ENCODE measurements at places on chromosomes 5 and 9.
A peak's percentile ranks its signal among the peaks of the same experiment; 100 is the strongest.

- no peak overlapping the region for H3K4me3 ChIP-seq
- no peaks in the 10 kb centered on the region for H3K27me3 ChIP-seq
- H3K36me3 ChIP-seq, result no peaks in the 10 kb centered on the region
- H3K4me1 ChIP-seq, result no peaks in the 10 kb centered on the region
- H3K27ac ChIP-seq, result no peak overlapping the region
- DNase-seq, result no peak
Measured at GRCh38 chr5:170151097-170151831, 45.6 kb downstream of the FOXI1 start.

DNA sequence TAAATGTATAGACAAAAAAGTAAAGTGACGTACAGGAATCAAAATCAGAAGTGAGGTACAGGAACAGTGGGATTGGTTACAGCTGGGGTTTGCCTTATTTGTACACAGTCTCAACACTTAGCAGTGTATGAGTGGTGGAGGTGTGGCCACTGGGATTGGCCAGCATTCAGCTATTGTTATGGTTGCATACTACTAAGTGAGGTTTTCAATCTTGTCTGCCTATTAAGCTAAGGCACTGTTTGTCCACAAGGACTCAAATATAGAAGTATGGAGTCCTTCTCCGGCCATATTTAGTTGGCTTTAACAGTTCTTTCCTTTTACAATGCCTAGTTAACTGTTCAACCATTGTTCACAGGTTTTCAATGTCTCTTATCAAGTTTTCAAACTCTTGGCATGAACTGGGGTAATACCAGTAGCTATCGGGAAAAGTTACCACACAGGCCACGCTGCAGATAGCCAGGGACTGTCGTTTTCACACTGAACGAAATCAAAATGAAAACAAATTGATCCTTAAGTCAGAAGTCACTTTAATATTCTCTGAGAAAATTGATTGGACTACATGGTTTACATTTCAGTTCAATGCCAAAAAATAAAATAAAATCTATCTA is 176.0 kb upstream of the FREM1 start:
- H3K4me3 ChIP-seq, result no peak overlapping the region
- H3K27ac ChIP-seq, result no peak overlapping the region
- DNase-seq, result no peak
- no peaks in the 10 kb centered on the region for H3K36me3 ChIP-seq
- H3K4me1 ChIP-seq, result no peaks in the 10 kb centered on the region

GRCh38 chr9:109286981-109287380 is 33.9 kb downstream of the EPB41L4B start:
- no peak overlapping the region for H3K4me3 ChIP-seq
- DNase-seq, result no peak
- no peaks in the 10 kb centered on the region for H3K4me1 ChIP-seq
- H3K27me3 ChIP-seq, result peaks cover 10% of the 10 kb centered on the region
- H3K36me3 ChIP-seq, result no peaks in the 10 kb centered on the region

DNA sequence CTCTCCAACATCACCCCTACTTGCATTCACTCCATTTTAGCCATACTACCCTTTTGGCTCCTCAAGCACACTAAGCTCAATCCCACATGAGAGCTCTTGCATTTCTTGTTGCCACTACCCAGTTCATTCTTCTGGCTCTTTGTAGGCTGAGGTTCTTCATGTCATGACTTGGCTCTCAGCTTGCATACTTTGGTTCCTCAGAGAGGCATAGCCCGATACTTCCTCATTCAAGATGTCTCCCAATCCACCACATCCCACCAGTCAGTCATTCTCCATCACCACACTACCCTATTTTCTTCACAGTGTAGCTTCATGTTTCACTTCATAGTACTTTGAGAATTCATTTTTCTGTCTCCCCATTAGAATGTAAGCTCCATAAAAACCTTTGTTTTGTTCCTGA is 116.7 kb downstream of the NR6A1 start:
- no peaks in the 10 kb centered on the region for H3K36me3 ChIP-seq
- no peak overlapping the region for H3K27ac ChIP-seq
- peaks cover 18% of the 10 kb centered on the region for H3K4me1 ChIP-seq
- DNase-seq, result no peak

DNA sequence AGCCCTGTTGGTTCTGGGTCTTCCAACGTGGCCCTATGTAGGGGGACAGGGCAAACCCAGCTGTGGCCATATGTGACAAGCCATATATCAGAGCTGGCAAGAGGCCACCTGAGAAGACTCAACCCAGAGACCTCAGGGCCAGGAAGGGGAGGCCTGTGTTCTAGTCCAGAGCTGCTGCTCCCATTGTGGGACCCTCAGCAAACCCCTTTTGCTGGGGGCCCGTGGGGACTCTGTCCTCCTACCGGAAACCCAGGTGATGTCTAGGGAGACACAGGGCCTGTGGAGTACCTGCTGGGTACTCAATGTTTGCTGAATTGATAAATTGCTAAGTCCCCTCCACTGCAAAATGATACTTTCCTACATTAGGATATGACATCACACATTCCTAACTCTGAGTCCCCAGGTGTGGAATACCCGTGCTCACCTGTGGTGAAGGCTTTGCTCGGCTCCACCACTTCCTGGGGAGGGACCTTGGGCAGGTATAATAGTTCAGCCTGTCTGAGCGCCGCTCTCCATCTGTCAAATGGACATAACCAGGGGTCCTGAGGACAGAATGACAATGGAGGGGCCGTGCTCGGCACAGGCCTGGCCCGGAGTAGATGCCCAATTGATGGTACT is 38.4 kb upstream of the ASS1 start:
- no peak overlapping the region for H3K4me3 ChIP-seq
- H3K27me3 ChIP-seq, result peaks cover 3% of the 10 kb centered on the region
- H3K4me1 ChIP-seq, result no peaks in the 10 kb centered on the region

DNA sequence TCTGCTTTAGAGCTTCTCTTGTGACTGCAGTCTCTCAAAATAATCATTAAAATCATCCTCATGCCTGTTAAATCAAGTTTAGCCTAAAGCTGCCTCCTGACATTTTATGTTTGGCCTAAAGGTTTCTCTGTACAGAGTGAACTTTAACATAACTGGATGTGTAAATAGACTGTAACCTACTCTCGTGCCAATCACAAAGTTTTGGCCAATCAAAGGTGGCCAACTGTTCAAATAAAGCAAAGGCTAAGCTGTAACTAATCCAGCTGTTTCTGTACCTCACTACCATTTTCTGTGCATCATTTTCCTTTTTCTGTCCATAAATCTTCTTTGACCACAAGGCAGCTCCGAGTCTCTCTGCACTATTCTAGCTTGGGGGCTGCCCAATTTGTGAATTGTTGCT is 86.2 kb downstream of the GCNT1 start:
- H3K27ac ChIP-seq, result no peak overlapping the region
- DNase-seq, result no peak
- no peaks in the 10 kb centered on the region for H3K27me3 ChIP-seq
- no peaks in the 10 kb centered on the region for H3K36me3 ChIP-seq
- H3K4me3 ChIP-seq, result no peak overlapping the region

DNA sequence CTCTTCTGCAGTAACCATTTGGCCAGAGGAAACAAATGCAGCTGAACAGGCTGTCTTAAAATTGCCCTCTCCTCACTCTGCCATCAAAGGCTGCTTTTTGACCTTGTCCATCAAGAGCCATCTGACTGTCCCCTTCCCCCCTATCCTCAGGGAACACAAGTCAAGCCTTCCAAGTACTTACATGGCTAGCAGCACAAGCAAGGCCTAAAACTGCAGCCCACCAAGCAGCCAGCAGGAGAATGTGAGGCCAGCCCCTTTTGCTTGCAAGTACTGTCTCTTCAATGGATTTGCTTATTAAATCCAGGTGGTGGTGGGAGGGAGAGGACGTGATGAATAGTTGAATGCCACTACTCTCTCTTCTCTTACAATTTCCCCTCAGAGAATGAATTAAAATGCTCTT is 83.5 kb downstream of the HTR1A start:
- no peaks in the 10 kb centered on the region for H3K36me3 ChIP-seq
- no peaks in the 10 kb centered on the region for H3K27me3 ChIP-seq
- H3K27ac ChIP-seq, result no peak overlapping the region
- no peak overlapping the region for H3K4me3 ChIP-seq
- no peaks in the 10 kb centered on the region for H3K4me1 ChIP-seq

DNA sequence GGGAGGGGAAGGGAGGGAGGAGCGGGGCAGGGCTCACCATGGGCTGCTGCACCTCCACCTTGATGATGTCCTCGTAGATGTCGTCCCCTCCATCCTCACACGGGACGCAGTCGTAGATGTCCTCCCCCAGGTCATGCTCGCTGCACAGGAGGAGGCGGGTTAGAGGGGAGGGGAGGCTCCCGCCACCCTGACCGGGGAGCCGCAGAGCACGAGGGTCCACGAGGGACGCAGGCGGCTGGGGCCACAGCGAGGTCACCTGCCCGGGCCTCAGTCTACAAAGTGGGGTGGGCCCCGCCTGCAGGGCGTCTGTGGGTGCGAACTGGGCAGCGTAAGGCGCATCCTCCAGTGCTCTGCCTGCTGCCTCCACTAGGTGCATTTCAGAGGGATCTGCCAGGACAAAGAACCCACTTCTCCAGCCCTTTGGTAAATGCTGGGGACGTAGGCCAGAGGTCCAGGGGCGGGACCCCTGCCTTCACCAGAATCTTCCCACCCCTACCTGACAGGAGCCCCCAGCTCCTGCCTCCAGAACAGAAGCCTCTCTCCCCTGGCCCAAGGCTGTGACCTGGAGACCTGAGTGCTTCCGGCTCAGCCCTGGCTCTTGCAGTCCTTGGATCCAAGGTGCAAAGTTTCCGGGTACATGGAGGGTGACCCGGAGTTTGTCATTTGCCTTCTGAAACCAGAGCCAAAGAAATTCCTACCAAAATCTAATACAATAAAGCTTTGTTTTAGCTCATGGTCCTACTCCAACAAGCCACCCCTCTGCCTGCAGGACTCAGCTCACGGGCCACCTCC is 74.1 kb upstream of the SARDH start:
- no peaks in the 10 kb centered on the region for H3K4me1 ChIP-seq
- H3K36me3 ChIP-seq, result no peaks in the 10 kb centered on the region
- H3K27ac ChIP-seq, result no peak overlapping the region

DNA sequence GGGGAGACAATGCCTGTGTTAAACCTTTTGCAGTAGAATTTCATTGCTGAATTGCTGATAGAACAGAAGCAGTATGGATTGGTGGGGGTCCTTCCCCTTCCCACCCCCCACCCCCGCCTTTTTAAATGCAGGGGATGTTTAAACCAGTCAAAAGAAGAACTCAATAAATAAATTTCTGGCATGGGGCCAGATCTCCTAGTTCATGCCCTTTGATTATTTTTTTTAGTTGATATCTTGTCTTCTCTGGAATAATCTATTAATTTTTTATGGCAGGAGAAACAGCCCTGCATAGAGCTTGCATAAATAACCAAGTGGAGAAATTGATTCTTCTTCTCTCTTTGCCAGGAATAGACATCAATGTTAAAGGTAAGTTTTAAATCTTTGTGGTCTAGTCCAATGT is 72.8 kb downstream of the SLF1 start:
- DNase-seq, result no peak
- no peak overlapping the region for H3K4me3 ChIP-seq
- H3K36me3 ChIP-seq, result peaks cover 30% of the 10 kb centered on the region
- no peak overlapping the region for H3K27ac ChIP-seq

DNA sequence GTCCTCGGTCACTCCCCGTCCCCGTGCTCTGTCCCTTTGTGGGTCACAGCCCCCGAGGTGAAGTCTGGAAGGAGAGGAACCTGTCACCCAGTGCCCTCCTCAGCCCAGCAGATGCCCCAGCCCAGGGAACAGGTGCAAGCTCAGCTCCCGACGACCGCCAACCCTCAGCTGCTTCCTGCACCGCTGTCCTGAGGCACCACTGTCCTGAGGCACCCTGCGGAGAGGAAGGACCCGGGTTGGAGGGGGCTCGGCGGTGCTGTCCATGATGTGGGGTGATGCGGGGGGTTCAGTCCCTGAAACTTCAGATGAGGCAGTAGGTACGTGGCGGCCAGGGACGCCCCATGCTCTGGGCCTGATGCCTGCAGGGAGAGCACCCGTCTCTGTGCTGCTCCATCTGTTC is 81.4 kb downstream of the COL5A1 start:
- no peak for DNase-seq
- peaks cover 8% of the 10 kb centered on the region for H3K4me1 ChIP-seq
- H3K4me3 ChIP-seq, result no peak overlapping the region
- no peaks in the 10 kb centered on the region for H3K36me3 ChIP-seq

- H3K27ac ChIP-seq, result no peak overlapping the region
- H3K36me3 ChIP-seq, result no peaks in the 10 kb centered on the region
Measured at GRCh38 chr5:98727686-98728085, 45.8 kb upstream of the RGMB start.

- peak overlapping the region; percentile 94 for H3K27ac ChIP-seq
- peaks cover 10% of the 10 kb centered on the region for H3K27me3 ChIP-seq
- H3K4me1 ChIP-seq, result peaks cover 21% of the 10 kb centered on the region
- H3K36me3 ChIP-seq, result no peaks in the 10 kb centered on the region
Measured at GRCh38 chr9:97703437-97704344, 6.6 kb upstream of the XPA start.
